ENCODE measurements at places on chromosomes 13 and 19.

- DNase-seq: no peak
Measured at GRCh38 chr19:58581227-58582141, 8.3 kb upstream of the MZF1 start.

GRCh38 chr13:65868099-65868498 is 1362.0 kb downstream of the PCDH9 start:
- no peak for DNase-seq

DNA sequence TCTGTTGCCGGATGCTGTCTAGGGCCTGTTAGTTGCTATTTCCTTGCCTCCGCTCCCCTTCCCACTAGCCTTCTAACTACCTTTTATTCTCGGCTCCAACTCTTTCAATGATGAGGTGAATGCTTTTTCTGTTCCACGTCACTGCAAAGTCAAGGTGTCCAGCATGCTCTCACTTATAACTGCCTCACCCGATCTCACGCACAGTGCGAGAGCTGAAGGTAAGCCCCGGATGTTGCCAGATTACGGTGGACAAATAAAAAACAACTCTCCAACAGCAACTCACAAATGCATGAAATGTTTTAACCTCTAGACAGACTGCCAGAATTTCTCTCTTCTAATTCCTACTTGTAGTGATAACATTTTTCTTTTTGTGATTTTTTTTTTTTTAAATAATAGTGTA is 169.9 kb downstream of the STK24 start:
- no peak for DNase-seq

- no peak for DNase-seq
Measured at GRCh38 chr13:29861694-29862110, 11.3 kb upstream of the UBL3 start.

DNA sequence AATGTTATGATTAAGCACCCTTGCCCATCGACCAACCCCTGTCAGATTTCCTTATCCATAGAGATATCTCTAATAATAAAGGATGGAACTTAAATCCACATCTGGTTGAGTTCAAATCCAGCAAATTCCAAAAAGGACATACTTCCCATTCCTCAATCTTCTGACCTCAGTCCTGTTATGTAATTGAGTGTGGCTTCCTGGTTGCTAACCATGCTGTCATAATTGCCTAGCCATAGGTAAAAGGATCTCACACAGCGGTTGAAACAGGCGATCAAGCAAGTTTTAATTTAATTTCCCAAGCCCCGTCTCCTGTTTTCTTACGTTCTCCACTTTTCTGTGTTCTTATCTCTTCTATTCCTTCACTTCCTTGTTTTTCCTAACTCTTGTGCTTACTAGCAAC is 550.3 kb downstream of the GPC6 start:
- DNase-seq: no peak

- no peak for DNase-seq
Measured at GRCh38 chr19:16208847-16209665, 11.3 kb downstream of the AP1M1 start.

- DNase-seq: no peak
Measured at GRCh38 chr13:40351537-40352379, 314.7 kb downstream of the FOXO1 start.

GRCh38 chr19:48992581-48993174 is 431 bp downstream of the GYS1 start:
- DNase-seq: no peak

DNA sequence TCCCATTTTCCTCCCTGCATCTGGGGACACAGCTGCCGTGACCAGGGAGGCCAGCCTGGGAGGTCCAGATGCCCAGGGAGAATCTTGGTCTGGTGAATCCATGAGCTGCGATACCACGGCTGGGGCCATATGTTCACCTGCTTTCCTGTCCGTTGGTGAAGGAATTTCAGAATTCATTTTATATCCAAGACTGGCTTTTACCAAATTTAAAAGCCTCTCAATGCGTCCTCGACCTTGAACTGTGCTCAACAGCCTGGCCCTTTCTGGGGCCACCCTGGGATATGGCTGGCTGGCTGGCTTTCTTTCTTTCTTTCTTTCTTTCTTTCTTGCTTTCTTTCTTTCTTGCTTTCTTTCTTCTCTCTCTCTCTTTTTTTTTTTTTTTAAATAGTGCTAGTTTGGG is 22.2 kb upstream of the GDF15 start:
- DNase-seq: no peak

DNA sequence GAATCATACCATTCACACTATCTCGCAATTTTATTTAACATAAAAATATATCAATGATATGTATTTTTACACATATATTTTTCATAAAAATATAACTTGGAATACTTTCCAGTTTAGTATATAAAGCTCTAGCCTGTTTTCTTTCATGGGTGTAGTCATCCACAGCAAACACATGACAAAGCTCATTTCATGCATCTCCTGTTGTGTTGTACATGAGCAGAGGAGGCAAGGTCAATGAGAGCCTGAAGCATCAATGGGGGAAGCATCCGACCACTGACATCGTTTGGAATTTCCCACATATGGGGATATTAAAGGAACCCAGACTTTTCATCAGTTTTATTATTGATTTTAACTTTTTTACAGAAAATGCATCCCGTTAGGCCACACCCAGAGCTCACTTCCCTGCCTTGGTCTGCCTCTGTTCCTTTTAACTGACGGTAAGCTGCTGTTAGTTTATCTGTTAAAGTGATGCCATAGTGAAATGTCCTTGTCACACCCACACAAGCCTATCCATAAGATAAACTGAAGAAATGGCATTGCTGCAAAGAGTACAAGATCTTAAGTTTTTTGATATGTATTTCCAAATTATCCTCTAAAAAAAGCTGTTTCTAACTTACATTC is 44.0 kb downstream of the MIPEP start:
- DNase-seq: no peak

- no peak for DNase-seq
Measured at GRCh38 chr13:109162248-109163036, 533.0 kb downstream of the MYO16 start.

DNA sequence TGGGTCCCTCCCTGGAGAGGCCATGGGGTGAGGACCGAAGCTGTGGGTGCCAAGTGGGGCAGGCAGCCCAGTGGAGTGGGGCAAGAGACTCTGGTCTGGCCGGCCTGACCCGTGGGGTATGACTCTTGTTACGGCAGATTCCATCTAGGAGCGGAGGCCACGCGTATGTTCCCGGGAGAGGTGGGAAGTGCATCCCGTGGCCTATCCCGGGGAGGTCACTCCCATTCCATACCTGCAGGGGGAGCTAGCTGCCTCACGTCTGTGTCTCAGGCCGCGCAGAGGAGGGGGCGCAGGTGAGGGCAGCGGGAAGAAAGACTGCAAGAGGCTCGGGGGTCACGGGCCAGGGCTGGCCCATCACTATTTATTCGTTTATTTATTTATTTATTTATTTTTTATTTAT is 4.9 kb downstream of the CSNK1G2 start:
- no peak for DNase-seq

DNA sequence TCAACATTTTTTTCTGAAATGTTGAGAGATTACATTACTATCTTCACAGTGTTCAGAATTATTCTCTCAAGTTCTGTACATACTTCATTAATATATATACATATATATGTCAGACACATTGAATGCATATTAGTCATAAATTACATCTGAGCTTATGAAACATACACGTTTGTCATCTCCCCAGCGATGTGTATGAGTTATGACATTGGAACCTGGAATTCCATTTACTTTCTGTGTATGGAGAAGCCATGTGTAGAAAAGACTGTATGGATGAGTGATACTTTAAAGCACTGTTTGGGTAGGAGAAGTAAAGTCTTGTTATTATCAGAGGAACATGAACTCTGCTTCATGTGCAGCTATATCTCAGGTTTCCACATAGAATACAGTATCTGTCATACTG is 167.2 kb downstream of the FGF14 start:
- no peak for DNase-seq

- DNase-seq: no peak
Measured at GRCh38 chr13:36997716-36998427, 1.3 kb downstream of the ALG5 start.

GRCh38 chr19:47020132-47020805 is 632 bp downstream of the NPAS1 start:
- no peak for DNase-seq

DNA sequence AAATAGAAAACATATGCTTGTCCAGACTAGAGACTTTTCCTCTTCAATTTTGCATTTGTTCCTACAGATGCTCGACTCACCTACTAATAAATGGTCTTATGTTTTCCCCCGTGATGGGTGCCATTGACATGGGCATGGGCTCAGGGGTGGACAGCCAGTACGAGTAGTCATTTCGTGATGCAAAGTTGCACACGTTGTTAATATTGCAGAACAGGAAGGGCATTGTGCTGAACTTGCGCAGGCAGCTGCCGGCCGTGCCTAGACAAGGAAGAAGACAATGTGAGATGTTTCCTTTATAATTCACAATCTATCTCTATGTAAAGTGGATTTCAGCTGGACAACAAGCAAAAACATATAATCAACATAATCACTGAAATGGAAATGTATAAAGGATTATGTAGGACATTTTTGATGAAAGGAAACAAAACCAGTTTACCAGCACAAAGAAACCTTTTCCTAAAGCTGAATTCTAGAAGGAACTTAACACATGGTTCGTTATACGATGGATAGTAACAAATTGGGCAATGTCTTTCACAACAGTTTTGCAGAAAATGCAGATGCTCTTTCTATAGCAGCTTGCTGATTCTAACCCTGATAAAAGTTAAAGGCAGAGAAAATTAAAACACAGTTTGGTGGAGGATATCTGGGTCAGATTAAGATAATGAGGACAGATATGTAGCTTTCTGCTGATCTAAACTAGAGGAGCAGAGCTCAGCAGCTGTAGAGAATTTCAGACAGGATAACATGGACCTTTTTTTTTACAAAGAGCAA is 145.7 kb downstream of the COL4A1 start:
- DNase-seq: no peak

DNA sequence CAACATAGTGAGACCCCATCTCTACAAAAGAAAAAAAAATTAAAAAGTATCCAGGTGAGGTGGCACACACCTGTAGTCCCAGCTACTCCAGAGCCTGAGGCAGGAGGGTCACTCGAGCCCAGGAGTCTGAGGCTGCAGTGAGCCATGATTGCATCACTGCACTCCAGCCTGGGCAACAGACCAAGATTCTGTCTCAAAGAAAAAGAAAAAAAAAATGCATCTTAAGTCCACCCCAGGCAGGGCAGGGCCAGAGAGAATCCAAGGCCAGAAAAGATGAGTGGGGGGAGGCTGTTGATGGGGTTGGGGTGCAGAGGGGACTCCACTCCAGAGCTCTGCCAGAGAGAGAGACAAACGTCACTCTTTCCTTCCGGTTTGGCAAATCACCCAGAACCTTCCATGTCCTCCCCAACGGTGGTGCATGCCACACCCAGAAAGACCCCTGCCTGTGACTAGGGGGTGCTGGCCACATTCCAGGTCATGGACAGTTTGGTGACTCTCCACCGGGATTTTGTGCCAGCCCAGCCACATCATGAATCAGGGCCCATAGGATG is 431 bp downstream of the FUT3 start:
- no peak for DNase-seq

GRCh38 chr13:98446234-98446621 is 130.7 kb downstream of the STK24 start:
- DNase-seq: no peak

DNA sequence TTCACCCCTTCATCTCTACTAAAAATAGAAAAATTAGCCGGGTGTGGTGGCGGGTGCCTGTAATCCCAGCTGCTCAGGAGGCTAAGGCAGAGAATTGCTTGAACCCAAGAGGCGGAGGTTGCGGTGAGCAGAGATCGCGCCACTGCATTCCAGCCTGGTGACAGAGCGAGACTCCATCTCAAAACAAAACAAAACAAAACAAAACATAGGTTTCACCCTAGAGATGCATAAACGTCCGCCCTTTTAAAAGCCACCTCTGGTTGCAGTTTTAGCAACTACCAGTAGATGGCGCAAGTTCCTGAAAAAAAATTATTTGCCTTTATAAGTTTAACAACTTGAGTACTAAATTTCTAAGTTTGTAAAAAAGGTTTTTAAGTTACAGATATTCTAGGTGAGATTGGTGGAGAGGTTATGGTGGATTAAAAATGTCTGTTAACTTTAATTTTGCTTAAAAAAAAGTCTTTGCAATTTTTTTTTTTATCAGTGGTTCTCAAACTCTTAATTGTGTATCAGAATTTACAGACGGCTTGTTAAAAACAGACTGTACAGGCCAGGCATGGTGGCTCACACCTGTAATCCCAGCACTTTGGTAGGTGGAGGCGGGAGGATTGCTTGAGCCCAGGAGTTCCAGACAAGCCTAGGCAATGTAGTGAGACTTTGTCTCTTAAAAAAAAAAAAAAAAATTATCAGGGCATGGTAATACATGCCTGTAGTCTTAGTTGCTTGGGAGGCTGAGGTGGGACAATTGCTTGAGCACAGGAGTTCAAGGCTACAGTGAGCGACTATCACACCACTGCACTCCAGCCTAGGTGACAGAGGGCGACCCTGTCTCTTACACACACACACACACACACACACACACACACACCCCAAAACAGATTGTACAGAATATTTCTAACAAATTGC is 42.1 kb downstream of the NAA16 start:
- DNase-seq: no peak

DNA sequence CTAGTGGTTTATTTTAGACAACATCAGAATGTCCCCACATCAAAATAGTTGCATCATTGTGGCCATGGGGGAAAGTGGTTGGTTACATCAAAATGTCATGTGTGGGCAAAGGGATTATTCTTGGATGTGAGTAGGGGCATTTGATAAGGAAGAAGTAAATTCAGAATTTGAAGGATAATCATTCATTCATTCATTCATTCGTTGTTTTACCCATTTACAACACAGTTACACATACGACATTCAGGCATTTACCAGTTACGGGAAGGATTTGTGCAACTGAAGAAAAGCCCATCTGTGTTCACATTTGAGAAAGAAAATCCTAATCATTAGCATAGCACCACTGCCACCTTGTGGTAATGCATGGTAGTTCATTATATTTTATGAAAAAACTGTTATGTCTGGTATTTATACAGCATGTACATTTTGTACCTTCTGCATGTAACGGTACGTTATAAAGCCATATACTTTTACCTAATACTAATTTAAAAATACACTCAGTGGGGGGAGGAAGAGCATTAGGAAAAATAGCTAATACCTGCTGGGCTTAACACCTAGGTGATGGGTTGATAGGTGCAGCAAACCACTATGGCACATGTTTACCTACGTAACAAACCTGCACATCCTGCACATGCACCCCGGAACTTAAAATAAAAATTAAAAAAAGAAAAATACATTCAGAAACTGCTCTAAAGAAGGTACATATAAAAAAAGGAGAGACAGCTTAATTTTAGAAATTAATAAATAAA is 62.1 kb downstream of the DGKH start:
- DNase-seq: no peak

GRCh38 chr13:31927219-31927653 is 104.3 kb upstream of the FRY start:
- no peak for DNase-seq

DNA sequence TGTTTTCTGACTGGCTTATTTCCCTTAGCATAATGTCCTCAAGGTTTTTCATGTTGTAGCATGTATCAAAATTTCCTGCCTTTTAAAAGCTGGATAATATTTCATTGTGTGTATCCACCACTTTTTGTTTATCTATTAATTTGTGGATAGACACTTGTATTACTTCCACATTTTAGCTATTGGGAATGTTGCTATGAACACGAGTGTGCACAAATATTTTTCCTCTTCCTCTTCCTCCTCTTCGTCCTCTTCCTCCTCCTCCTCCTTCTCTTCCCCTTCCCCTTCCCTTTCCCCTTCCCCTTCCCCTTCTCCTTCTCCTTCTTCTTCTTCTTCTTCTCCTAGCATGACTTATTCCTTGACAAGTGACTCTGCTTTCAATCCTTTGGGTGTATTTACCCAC is 51.2 kb upstream of the KL start:
- no peak for DNase-seq
